ENCODE measurements at places on chromosomes 4 and X.

- DNase-seq, result no peak
These were observed 229.7 kb upstream of the MBNL3 start for GRCh38 chrX:132718431-132718958.

GRCh38 chr4:65951177-65951576, 280.9 kb upstream of the EPHA5 start:
- no peak for DNase-seq

GRCh38 chrX:109294097-109294814, 187.6 kb downstream of the GUCY2F start:
- DNase-seq, result no peak

DNA sequence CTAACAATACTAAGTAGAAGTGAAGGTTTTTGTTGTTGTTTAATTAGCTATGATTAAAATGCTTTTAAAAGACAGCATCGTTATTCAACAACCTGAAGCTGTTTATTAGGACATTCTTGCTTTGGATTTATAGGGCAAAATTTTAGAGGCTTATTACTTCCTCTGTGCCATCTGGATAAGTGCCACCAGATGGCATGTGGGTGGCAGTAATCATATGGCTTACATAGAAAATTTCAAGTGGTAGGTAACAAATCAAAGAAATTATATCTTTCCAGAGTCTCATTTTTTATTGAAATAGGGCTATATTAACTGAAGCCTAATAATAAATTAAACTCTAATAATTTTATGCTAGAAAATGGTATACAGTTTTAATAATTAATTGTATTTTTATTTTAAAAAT, 83.3 kb upstream of the HTR2C start:
- DNase-seq, result no peak

DNA sequence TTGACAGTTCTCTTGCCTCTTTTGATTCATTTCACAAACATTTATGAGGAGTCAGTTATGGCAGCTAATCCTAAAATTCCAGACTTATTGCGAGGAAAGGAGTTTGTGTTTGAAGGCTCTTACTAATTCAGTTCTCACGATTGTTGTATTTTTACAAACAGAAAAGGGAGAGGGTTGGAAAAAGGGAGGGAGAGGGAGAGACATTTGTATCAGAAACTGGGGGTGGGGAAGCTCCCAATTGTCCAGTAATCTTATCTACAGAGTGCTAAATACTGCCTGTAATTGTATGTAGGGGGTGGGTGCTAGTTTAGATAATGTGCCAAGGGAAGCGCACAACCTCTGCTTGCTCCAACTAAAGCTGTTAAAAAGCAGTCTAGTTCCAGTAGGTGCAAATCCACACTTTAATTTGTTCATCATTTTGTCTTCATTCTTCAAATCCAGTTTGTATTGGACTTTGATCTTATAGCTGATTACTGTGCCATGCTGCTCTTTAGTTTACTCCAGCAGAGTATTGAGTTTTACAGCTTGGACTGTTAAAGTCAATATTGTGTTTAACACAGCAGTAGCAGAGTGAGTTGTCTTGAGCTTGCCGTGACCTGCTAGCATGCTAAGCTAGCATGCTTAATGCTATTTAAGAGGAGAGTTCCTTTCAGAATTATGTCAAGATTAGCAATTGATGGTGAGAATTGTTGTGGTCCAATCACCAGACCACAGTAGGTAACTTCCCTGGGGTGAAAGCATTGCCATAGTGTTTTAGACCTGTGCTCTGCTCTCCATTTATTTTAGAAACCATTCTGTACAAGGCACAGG, 13.9 kb downstream of the FNIP2 start:
- no peak for DNase-seq

GRCh38 chr4:56183344-56183959, 203.8 kb downstream of the AASDH start:
- no peak for DNase-seq

- no peak for DNase-seq
These were observed 58.1 kb upstream of the ADRA2C start for GRCh38 chr4:3708103-3708510.

- no peak for DNase-seq
These were observed 114.9 kb downstream of the PPARGC1A start for GRCh38 chr4:23774909-23775308.

DNA sequence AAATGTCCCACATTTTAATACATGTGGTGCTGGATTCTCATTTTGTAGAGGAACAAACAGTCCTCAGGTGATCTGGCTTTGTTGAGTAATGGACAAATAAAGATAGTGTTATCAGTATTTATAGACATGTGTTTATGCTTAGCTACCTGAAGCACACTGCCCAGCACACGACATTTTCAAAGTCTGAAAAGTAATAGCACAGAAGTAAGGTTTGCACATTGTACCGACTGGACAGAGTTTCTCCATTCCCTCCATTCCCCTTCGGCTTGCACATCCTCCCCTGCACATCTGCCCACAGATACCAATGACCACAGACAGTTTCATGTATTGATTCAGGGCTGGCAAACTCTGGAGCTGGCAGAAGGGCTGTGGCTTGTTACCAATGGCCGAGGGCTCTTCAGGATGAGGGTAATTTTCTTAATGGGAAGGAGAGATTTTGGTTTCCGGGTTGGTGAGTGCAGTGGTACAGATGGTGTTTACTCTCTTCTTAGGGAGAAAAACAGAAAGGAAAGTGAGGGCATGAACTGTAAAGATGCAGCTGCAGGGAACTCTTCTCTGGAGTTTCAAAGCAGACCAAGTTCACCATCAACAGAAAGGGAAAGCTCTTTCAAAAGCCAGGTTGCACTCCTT, 2.3 kb downstream of the GRPR start:
- DNase-seq, result no peak

- no peak for DNase-seq
These were observed 85.5 kb downstream of the RTL3 start for GRCh38 chrX:78573630-78574029.

DNA sequence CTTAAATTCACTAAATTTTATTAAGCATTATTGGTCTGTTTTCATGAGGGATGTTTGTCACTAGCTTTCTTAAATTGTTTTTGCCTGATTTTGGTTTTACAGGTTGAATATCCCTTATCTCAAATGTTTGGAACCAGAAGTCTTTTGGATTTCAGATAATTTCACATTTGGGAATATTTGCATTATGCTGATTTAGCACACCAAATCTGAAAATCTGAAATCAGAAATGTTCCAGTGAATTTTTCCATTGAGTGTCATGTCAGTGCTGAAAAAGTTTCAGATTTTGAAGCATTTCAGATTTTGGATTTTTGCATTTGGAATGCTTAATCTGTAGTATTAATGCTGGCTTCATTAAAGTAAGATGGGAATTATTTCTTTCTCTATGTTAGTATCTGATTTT, 14.7 kb downstream of the FAM193A start:
- no peak for DNase-seq

DNA sequence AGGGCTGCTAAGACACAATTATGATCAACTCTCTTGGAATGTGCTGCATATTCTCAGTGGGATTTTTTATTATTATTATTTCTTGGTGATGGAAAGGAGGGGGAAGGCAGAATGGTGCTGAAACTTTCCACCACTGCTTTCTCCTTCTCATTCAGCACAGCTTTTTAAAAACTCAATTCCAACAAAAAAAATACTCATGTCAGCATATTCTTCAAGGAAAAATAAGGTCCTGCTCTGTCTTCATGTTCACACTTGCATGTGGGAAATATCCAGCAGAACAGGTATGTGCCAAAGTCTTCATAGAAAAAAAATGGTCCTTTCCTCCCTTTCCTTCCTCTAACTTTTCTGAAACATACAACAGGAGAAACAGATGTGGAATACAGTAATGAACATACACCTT, 144.0 kb upstream of the ADAMTS3 start:
- no peak for DNase-seq

DNA sequence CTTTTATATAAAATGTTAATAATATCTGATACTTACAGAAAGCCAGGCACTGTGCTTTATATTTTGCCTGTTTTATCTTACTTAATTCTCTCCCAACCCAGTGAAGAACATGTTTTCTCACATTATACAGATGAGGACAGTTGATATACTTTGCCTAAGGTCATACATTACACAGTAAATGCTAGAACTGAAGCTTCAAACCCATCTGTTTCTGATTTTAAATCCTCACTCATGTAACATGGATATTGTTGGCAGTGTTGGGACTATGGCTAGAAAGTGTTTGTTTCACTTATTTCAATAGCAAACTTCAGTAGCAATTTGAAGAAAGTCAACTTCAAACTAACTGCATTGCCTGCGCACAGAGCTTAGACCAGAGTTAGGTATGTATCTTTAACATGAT, 57.4 kb downstream of the RAPGEF2 start:
- no peak for DNase-seq

DNA sequence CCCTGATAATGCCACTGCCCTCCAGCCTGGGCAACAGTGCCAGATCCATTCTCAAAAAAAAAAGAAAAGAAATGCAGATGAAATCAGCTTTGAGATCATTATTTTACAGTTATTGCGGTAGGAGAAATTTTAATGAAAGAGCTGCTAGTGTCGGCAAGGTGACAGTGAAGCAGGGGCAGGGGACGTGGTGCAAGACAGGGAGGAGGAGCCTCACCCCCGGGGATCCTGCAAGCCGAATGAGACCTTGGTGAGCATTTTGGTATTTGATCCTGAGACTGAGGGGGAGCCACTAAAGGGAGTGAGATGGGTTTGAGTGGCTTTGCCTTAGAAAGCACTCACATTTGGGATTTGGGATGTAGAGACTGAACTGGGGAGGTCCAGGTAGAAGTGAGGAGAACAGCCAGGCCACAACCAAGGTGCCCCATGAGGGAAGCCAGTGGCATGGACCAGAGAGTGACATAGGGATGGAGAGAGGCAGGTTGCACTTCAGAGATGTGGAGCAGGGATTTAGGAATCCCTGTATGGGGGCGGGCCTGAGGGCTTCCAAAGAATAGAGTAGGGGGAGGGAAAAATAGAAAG, 23.6 kb downstream of the RBM10 start:
- DNase-seq, result no peak

DNA sequence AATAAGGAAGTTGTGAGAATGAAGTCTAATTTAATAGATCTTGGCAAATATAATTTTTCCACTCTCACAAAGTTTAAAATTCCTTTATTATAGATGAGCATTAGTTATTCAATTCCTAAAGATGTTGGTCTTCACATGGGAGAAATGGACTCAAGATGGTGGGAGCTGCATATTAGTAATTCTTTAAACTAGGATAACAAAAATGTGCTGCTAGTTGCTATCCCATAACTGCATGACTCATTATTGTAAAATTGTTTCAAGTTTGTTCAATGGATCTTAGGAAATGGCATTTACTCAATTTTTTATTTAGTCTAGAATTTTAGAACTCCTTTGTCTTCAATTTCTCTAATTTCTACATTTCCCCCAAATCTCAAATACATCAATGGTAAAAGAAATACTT, 155.8 kb downstream of the ATP10D start:
- DNase-seq, result no peak

DNA sequence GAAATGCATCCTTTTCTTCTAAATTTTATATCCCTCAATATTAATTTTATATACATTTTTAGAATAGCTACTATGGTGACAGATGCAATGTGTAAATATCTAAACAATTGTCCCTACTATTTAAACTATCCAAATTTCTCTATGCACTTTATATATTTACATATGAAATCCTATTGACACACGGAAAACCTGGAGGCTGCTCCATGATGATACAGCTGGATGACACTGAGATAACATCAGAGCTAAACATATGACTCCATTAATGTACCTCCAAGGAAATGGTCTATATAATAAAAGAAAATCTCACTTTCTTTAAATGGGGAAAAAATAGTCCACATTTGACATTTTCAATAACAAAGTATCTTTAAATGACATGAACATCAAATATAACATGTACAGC, 43.7 kb downstream of the DDX60 start:
- DNase-seq, result no peak

GRCh38 chr4:164524789-164525188, 229.1 kb upstream of the SMIM31 start:
- no peak for DNase-seq

DNA sequence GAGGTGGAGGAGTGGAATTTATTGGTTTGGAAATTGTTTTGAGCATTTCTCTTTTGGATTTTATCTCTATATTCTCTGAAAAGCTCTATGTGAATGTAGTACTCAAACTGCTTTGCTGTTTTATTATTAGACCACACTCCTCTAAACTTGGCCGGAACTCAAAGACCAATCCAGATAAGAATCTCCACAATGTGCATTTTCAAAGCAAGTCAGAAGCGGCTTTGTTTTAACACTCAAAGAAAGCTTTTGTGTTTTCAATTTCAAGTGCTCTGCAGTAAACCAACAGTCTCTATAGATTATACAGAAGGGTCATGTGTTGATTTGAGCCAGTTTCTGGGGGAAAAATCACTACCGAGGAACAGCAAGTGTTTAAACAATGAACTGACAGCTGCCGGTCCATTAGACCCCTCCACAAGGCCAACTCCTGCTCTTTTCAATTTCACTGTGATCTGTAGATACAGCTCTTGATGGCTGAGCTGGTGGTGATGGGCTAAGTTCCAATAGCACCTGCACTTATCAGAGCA, 79.4 kb downstream of the FTHL17 start:
- no peak for DNase-seq

DNA sequence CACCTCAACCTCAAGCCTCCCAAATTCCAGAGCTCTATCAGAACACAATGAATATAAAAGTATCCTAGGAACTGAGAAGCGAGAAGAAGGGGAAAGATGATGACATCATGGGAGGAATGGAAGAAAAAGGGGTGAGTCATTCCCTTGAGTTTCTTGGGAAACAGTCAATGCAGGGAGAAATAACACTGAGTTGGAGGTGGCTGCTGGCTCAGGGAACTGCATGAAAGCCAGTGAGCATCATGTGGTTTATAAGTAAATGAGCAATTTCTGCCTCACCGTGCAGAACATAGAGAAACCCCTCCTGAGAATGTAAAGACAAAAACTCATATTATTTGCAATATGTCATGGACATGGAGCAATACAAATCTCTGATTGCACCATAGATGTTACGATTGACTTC, 73.3 kb downstream of the SHOX start:
- no peak for DNase-seq

GRCh38 chr4:123555233-123555806, 158.7 kb downstream of the SPRY1 start:
- no peak for DNase-seq

GRCh38 chr4:72670521-72670920, 101.5 kb upstream of the ADAMTS3 start:
- no peak for DNase-seq

- DNase-seq, result no peak
These were observed 97.6 kb upstream of the C1GALT1C1 start for GRCh38 chrX:120727452-120727851.

- DNase-seq, result no peak
These were observed 12.4 kb upstream of the ARHGAP6 start for GRCh38 chrX:11678158-11678557.

- no peak for DNase-seq
These were observed at the start of gene GRIA2 for GRCh38 chr4:157220371-157220881. GRIA2 (plus strand) TSS chr4:157220728; CDS start chr4:157221043, 315 bp downstream.
